ENCODE measurements at places on chromosomes 12 and 14. TPM values are rescaled to one million over a fixed set of nuclear protein-coding genes. Genes with fewer than 3 reads are reported as not detected.

Gene C12orf54
- not detected for polyA plus RNA-seq

GRCh38 chr14:24241829-24242443 lies 487 bp downstream of the TINF2 start:
- H3K36me3 ChIP-seq = peaks cover 43% of the 10 kb centered on the region
- no peaks in the 10 kb centered on the region for H3K27me3 ChIP-seq
- H3K4me3 ChIP-seq = peak overlapping the region; percentile 86
- peak; percentile 97 for DNase-seq
- H3K4me1 ChIP-seq = peaks cover 29% of the 10 kb centered on the region

DNA sequence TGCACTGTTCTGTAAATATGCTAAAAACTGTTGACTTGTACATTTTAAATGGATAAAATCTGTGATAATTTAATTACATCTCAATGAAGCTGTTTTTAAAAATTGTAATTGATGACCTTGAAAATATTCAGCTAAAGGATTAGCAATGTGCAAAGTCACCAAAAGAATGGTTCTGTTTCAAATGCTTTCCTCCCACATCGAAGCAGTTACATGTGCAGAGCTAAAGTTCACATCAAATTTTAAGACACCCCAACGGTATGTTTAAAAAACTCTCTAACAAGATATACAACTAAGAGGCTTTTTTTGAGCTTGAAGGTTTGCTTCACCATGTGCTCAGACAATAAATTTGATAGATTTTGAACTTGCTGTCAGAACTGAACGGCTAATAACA lies 114.6 kb upstream of the KRAS start:
- no peaks in the 10 kb centered on the region for H3K36me3 ChIP-seq
- no peaks in the 10 kb centered on the region for H3K27me3 ChIP-seq
- H3K27ac ChIP-seq = no peak overlapping the region
- DNase-seq = no peak
- no peaks in the 10 kb centered on the region for H3K4me1 ChIP-seq
- no peak overlapping the region for H3K4me3 ChIP-seq

DNA sequence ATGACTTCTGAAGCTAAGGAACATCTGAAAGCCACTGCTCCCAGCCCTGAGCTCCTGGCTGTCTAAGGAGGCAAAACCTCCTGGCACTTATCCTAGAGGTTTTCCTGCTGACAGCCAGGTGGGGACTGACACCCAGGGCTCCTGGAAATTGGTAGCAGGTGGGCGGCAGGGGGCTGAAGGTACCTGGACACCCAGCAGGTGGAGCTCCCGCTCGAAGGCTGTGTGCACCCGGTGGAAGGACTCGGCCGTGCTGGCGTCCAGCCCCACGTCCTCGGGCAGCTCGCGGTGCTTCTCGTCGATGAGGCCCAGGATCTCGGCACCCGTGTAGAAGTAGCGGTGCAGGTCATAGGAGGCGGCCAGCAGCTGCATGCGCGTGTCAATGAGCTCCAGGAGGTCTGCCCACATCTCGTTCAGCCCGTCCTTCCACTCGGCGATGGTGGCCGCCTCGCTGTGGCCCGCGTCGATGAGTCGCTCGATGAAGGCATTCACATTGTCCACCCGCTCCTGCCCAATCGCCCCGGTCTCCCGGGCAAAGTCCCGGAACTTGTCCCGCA lies 68.2 kb downstream of the PLEKHG3 start:
- H3K4me1 ChIP-seq = peaks cover 10% of the 10 kb centered on the region
- DNase-seq = no peak
- no peak overlapping the region for H3K27ac ChIP-seq

DNA sequence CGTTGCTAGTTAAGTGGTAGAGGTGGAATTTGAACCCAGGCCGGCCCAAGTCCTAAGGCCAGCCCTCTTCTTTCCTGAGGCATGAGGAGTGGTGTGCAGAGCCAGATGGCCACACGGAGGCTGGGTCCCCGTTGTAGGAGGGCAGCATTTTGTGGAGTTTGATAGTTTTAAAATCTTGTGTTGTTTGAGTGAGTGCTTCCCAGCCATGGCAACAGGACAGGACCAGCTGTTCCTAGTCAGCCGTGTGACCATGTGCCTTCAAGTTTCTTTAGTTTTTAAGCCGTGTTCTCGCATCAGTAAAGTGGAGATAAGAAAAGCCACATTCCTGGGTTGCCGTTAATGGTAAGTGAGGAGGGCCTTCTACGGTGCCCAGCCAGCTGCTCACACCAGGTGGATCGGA lies 44.4 kb downstream of the UBE3B start:
- H3K4me3 ChIP-seq = no peak overlapping the region
- no peaks in the 10 kb centered on the region for H3K27me3 ChIP-seq
- peaks cover 74% of the 10 kb centered on the region for H3K36me3 ChIP-seq
- peaks cover 45% of the 10 kb centered on the region for H3K4me1 ChIP-seq

Measured in muscle of leg (tissue), 16 donors.